Fibroblast of skin of right quadriceps (primary cell): ENCODE measurements at places on chromosomes 13 and 19.

- no peak for DNase-seq
Observed at GRCh38 chr19:16476401-16476800, 4.6 kb upstream of the EPS15L1 start.

GRCh38 chr13:20161275-20161950, 561 bp upstream of the GJA3 start:
- no peak for DNase-seq

DNA sequence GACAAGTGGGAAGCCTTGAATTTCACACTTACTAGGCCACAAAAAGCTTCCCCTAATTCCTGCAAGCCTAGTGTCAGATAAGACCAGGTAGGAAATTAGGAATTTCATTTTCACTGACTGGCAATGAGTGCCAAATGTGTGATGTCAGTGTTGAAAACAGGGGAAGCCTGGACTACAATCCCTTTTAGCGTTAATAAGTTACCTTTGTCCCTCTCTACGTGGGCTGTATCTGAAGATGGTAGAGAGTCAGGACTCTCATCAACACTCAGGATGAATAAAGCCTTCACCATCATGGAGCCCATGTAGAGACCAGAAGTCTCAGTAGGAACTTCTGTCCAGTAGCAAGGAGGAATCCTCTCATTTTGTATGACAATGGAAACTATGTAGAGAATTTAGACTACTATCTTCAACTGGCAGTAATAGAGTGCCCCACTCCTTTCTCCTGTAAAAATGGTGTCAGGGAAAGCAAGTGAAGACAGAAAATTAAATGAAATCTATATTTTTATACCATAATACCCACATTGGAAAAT, 324.1 kb upstream of the KLHL1 start:
- DNase-seq = no peak

DNA sequence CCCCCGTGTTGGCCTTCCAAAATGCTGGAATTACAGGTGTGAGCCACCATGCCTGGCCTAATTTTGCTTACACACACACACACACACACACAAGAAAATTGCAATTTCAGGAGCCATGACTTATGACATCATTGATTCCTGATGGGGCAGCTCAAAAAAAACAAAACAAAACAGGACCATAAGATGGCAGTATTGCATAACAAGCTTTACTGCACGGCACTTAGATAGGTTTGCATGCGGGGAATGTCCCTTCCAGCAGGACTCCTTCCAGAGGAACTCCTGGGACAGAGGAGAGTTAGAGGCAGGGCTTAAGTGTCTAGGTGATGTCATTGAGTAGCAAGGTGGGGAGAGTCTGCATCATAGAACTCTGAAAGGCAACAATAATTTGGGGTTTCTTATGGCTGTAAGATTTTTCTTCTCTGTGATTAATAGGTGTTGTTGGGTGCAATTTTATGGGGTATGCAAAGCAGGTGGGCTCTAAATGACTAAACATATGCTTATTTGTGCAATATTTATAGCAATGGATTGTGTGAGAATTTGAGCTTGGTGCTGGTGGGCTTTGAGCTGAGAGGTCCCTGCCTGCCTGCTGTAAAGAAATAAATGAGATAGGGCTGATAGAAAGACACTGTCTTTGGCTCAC, 9.0 kb upstream of the ACSBG2 start:
- peak; percentile 68 for DNase-seq

GRCh38 chr19:55640043-55640576, 692 bp upstream of the ZNF580 start:
- DNase-seq = peak; percentile 74

DNA sequence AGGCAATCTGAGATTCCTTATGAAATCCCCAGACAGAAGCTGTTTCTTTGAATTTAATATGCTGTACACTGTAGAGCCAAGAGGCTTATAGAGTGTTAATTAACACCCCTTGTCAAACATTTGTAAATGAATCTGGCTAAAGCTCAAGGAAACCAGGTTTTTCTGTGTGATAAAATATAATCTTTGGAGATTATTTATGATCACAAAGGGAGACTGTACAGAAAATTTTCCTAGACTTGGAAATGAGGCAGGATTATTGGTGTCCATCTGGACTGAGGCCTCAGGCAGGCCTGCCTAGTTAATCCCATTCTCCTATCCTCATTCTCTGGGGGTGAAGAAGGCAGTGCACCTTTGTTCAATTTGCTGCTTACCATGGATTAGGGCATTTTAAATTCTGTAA, 17.8 kb downstream of the KL start:
- no peak for DNase-seq

DNA sequence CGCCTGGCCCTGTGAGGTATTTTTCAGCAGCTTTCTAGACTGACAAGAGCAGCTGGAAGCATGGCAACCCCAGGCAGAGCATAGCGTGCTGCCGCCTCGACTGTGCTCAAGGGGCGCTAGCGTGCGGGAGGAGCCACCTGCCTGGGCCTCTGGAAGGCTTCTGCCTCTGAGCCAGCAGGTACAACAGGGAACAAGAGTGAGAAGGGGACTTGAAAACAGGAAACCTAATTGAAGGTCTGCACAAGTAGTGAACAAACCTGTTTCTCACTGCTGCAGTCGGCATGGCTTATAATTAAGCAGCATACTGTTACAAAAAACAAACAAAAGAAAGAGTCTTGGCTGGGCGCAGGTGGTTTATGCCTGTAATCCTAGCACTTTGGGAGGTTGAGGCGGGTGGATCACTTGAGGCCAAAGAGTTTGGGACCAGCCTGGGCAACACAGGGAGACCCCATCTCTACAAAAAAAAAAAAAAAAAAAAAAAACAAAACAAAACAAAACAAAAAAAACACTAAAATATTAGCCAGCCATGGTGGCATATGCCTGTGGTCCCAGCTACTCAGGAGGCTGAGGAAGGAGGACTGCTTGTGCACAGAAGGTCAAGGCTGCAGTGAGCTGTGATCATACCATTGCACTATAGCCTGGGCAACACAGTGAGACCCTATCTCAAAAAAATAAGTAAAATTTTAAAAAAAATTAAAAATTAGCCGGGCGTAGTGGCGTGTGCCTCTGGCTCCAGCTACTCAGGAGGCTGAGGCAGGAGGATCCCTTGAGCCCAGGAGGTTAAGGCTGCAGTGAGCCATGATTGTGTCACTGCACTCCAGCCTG, 12.6 kb upstream of the GARRE1 start:
- DNase-seq = no peak

- peak; percentile 66 for DNase-seq
Observed at GRCh38 chr19:4455719-4456475, 1.7 kb downstream of the UBXN6 start.

GRCh38 chr13:21579754-21580316, 24.1 kb downstream of the MICU2 start:
- no peak for DNase-seq

DNA sequence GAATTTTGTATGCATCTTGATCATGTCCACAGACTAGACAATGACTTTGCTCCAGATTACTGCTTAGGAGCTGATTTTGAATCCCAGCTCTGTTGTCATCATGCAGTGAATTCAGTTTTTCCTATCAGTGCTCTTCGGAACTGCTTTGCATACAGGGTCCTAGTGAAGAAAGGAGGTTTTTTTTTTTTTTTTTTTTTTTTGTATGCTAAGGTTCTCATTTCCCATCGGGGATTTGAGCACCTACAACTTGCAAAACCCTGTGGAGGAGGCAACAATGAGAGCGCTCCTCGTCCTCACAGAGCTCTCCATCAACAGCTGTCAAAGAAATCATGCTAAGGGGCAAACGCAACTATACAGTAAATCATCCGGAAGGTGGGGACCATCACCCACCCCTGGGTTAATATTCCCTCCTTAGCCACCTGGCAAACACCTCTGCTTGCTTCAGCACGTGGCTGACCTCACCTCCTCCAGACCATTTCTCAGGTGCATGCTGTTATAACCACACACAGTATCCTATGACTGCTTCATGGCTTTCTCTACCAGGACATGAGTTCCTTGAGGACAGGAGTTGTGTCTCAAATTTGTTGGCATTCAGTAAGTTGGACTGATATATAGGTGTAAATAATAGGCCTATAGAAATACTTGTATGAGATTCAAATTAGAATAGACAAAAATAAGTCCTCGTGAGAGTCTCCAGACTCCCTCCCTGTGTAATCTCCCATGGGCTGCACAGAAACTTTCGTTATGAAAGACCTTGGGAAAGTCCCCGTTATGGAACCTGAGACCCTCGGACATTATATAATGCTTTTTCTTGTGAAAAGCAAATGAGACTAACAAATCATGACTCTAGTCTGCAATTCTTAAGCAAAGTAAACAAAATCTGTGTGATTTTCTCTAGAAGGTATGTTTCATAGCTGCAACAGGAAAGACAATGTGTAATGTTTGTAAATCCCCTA, 113.8 kb downstream of the KATNAL1 start:
- no peak for DNase-seq

- DNase-seq = peak; percentile 42
Observed at GRCh38 chr19:48510421-48511268, 990 bp downstream of the LMTK3 start.

GRCh38 chr13:33871207-33872004, 53.5 kb downstream of the RFC3 start:
- DNase-seq = no peak

DNA sequence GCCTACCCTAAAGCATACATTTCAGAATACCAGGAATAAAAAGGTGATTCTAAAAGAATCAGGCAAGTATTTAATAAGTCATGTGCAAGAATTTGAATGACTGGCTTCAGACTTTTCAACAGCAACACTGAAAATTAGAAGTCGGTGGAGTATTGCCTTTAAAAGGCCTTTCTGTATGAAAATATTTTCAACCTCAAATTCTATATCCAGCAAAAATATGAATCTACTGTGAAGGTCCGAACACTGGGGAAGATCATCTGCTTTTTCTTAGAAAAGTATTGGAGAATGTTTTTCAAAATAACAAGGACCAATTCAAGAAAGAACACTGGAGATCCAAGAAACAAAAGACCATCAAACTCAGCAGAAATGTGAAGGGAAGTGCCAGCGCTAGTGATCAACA, 459.5 kb upstream of the KLF12 start:
- no peak for DNase-seq

GRCh38 chr19:45901432-45901911, 941 bp downstream of the MYPOP start:
- DNase-seq = peak; percentile 33

- DNase-seq = no peak
Observed at GRCh38 chr13:77913003-77913402, 5.6 kb downstream of the EDNRB start.

DNA sequence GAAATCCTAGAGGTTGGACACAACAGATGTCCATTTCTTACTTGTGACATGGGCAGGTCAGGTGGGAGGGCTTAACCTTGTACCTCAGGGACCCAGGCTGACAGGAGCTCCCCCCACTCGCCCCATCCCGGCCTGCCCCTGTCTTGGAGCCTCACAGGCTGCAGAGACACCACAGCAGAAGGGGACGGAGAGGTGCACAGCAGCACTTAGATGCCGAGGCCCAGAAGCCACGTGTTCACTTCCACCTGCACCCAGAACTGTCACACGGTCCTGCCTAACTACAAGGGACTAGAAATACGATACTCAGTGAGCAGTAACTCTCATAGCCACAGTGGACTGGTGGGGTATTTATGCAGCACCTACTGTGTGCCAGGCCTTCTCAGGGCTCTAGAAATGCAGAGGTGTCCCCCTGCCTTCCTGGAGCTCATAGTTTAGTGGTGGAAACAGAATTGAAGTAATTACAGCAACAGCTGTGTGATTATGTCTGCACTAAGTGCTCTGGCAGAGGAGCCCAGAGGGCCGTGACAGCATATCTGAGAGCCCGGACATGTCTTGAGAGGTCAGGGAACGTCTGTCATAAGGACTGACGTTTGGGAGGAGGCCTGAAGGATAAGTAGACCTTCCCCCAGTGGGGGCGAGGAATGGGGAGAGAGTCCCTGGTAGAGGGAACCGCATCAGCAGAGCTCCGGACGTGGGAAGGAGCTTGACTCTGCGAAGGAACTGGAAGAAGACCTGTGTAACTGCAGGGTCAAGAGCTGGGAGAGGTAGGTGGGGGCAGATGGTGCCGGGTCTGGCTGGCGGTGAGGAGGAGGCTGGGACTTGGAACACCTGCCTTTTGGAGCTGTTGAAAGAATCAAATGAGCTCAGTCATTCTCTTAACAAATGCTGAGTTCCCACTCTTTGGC, 130.0 kb downstream of the SIPA1L3 start:
- DNase-seq = no peak

GRCh38 chr13:20043207-20043925, 84.8 kb downstream of the ZMYM2 start:
- DNase-seq = no peak

GRCh38 chr19:13598098-13598497, 91.8 kb upstream of the CACNA1A start:
- DNase-seq = no peak

- no peak for DNase-seq
Observed at GRCh38 chr19:50418176-50419021, at the start of gene SPIB. Gene SPIB (plus strand): TSS chr19:50418938. CDS start chr19:50418963, 25 bp downstream.

GRCh38 chr13:99215184-99215830, 14.7 kb downstream of the UBAC2 start:
- DNase-seq = no peak

GRCh38 chr13:43307921-43308433, 284.6 kb downstream of the DNAJC15 start:
- DNase-seq = peak; percentile 96

DNA sequence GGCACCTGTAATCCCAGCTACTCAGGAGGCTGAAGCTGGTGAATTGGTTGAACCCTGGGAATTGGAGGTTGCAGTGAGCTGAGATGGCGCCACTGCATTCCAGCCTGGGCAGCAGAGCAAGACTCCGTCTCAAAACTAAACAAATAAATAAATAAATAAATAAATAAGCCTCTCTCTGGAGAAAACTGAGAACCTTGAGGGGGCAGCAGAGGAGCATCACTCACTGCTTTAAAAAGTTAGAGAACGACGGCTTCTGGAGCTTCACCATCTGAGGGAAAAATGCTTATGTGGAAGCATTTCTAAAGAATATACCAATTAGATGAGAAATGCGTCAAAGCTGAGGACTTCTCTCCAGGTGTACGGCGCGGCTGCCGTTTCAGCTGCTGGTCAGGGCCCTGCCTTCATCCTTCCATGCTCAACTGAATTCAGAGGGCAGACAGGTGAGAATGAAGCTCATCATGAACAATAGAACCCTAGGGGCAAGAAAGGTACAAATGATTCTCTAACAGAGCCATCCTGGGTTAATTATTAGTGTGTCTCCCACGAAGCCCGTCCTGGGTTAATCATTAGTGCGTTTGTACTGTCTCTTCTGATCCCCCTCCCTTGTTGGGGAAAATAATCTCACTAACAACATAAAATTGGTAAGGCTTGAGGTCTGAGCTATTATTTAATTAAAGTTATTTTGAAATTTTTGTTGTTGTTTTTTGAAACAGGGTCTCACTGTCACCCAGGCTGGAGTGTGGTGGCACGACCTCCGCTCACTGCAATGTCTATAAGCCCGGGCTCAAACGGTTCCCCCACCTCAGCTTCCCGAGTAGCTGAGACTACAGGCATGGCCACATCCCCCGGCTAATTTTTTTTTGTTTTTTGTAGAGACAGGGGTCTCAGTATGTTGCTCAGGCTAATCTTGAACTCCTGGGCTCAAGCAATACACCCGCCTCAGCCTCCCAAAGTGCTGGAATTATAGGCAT, 80.1 kb downstream of the IPO5 start:
- peak; percentile 77 for DNase-seq
